ENCODE measurements at places on chromosomes 1 and 21.
A peak's percentile ranks its signal among the peaks of the same experiment; 100 is the strongest.

DNA sequence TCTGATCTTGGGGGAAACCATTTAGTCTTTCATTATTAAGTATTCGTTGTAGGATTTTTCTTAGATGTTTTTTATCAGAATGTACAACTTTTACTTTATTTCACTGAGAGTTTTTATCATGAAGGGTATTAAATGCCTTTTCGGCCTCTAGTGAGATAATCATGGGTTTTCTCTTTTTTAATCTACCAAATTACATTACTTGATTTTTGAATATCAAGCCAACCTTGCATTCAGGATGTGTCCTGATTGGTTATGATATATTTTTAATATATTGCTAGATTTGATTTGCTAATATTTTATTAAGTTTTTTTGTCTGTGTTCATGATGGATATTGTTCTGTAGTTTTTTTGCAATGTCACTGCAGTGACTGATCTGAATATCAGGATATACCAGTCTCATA is 9.4 kb downstream of the NUF2 start:
- no peak for DNase-seq

DNA sequence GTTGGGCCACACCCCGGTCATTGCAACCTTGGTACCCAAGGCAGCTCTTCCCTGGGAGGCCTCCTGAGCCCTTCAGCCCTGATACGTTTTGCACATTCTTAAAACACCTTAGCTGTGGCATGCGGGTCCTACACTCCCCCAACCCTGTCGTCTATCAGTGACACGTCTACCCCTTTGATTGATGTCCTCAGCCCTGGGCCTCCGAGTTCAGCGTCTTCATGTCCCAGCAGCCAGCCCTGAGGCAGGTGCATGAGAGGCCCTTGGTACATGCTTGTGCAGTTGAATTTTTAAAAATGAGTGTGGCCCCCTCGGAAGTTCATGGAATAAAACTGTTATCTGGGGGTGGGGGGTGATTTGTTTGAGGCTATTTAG is 38.9 kb upstream of the ADARB1 start:
- no peak for DNase-seq

GRCh38 chr1:25672763-25673409 is 56.3 kb downstream of the MAN1C1 start:
- DNase-seq: no peak

DNA sequence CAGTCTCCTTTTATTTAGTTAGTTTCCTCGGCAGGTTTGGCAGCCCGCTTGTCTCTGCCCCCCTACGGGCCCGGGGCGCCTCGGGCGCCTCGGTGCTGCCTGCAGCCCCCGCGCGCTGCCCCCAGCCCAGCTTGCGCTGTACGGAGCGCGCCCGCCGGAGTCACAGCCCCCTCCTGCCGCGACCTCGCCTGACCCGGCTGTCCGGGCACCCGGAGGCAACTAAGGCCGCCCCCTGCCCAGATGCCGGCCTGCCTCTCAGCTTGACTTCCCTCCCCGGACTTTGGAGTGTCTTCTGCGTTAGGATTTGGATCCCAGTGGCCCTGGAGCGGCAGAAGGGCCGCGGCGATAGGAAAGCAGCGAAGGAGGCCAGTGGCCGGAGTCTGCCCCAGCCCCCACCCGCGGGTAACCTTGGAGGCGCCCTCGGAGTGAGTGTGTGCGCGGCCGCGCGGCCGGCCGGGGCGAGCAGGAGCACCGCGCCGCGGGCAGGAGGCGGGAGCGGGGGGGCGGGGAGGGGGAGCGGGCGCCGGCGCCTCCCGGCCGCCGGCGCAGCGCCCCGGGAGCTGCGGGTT is 7.6 kb downstream of the CDKN2C start:
- peak; percentile 44 for DNase-seq

- no peak for DNase-seq
Observed at GRCh38 chr1:26761217-26761616, 26.5 kb upstream of the PIGV start.

DNA sequence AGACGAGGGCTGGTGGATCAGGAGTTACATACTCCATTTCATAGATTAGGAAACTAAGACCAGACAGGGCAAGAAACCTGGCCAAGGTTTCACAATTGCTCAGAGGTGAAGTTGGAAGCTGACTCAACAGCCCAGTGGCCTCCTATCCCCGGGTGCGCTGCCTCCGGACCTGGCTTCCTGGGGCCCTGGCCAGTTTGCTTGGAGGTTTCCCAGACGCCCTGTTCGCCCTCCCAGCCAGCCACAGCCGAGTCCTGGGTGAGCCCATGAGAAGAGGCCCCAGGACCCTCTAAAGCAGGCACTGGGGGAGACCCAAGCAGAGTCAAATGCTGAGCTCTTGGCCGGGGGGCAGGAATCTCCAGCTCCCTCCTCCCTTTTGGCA is 180.1 kb downstream of the ZBTB18 start:
- DNase-seq: no peak
